ENCODE measurements at places on chromosomes 4 and X.

- no peak for DNase-seq
Observed at GRCh38 chrX:131068945-131069719, 11.0 kb downstream of the ARHGAP36 start.

- no peak for DNase-seq
Observed at GRCh38 chr4:182874797-182875345, 42.3 kb downstream of the DCTD start.

- DNase-seq, result no peak
Observed at GRCh38 chr4:100641336-100641735, 123.5 kb upstream of the EMCN start.

DNA sequence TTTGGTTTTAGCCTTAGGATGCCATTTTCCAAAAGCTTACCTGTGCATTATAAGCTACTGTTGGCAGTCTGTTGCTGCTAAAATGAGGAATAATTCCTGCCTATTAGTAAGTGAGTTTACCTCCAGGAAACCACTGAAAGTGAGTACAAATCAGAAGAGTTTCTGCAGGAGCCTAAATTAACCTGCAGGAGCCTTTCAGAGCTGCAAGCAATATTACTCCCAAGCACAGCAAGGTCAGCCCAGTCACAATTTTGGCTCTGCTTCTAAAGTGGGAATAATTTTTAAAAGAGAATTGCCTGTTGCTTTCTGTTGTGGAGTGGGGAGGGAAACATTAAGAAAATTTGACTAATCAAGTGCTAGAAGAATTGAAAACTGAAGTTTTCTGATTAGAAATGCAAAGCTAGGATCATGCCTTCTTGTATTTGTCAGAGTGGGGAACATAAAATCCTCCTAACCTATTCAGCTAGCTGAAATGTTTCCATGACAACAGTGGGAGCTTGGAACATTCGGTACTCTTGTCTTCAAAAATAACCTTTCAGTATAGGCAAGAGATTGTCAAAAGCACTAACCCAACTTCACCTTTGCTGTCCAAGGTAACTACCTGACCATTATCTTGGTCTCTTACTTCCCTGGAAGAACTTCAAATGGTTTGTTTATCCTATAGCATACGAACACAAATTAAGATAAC is 193.2 kb downstream of the COMMD8 start:
- DNase-seq, result no peak

GRCh38 chr4:61427099-61427817 is 227.1 kb downstream of the ADGRL3 start:
- no peak for DNase-seq

GRCh38 chr4:21083413-21083812 is 383.2 kb downstream of the PACRGL start:
- no peak for DNase-seq

DNA sequence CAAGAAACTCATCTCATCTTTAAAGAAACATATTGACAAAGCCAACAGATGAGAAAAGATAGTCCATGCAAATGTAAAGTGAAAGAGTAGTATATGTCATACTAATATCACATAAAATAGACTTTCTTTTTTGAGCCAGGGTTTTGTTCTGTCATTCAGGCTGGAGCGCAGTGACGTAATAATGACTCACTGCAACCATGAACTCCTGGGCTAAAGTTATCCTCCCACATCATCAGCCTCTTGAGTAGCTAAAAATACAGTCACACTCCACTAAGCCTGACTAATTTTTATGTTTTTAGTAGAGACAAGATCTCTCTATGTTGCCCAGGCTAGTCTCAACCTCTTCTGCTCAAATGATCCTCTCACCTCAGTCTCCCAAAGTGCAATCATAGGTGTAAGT is 51.8 kb upstream of the TRAM1L1 start:
- DNase-seq, result no peak

- no peak for DNase-seq
Observed at GRCh38 chr4:4502694-4503311, 39.0 kb downstream of the STX18 start.

DNA sequence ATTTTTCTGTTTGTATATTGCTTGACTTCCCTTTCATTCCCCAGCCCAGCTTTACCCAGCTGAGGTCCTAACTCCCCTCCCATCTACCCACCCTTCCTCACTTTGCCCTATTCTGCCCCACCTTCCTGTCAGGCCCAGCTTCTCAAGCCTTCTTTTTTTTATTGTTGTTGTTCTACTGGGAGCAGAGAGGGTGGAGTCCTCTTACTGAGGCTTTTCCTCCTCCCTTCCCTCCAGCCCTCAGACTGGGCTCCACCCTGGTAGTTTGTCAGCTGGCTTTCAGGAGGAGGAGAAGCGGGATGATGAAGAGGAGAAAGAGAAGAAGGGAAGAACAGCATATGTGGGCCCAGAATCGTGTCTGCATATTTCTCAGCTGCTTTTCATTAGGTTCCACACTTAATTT is 3.2 kb upstream of the KLF8 start:
- no peak for DNase-seq

DNA sequence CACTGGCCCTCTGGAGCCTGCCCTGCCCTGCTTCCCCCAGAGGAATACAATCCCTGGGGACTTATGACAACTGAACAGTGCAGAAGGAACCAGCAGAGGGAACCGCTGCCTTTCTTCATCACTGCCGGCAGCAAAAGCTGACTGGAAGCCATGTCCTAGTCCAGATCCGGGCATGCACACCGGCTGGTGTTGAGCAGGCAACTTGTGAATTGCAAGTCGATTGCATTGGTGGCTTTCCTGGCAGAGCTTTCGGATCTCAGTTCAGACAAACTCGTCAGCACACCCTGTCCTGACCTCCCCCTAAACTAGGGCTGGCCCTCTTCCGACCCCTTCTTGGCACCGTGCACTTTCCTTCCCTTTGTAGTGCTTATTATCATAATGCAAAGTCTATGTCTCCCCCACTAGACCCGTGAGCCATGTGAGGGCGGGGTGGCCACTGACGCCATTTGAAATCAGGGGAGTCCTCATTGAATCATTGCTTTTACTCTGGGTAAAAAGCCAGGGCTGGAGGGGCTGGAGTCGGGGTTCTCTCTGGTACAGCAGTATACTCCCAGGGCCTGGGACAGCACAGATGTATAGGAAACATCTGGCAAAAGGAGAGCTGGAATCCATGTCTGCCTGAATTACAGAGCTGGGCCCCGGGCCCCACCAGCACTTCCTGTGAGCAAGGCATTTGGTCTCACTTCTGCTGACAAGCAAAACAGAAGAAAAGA is 1.8 kb downstream of the ARHGAP4 start:
- no peak for DNase-seq

GRCh38 chr4:69360271-69360670 is 80.0 kb downstream of the UGT2B28 start:
- DNase-seq, result peak; percentile 47

DNA sequence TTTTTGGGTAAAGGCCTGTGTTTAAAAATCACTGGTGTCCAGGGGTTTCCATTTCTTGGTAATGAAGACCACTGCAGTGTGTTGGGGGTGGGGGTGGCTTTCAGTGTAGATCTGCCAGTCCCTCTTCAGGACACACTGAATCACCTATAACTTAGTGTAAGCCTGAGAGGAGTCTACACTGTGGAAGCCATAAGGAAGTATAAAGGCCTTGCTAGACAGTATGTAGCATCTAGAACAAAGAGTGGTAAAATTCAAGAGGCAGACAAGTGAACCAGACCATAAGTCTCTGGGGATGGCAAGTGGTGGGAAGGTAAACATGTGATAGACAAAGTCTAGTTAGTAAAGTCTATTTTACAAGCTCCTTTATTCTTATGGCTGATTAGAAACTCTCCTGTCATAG is 191.8 kb downstream of the CCNG2 start:
- no peak for DNase-seq

DNA sequence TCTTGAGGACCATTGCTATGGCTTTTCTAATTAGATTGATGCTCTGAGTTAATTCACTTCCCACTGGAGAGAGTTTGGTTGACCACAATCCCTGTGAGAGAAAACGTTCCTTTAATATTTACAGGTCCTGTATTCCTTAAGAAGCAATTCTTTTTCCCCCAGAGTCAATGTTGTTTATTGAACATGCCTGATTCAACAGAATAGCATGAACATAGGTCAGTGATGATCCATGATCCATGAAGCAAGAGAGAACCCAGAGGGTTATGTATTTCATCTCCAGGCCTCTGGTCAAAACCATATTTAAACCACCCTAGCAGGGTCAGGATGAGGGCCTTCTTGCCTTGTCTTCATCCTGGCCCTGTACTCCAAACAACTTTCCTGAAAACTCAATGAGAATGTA is 39.4 kb upstream of the EFHC2 start:
- DNase-seq, result no peak

GRCh38 chr4:72286185-72286584 is 254.4 kb downstream of the NPFFR2 start:
- peak; percentile 72 for DNase-seq

GRCh38 chrX:34112459-34112858 is 19.7 kb downstream of the FAM47A start:
- DNase-seq, result no peak
